ENCODE measurements at places on chromosomes 6 and 20.

GRCh38 chr20:62368392-62368975 is 1.4 kb upstream of the LAMA5 start:
- no peak for DNase-seq

GRCh38 chr6:139064981-139065665 is 36.6 kb downstream of the ABRACL start:
- DNase-seq = no peak

DNA sequence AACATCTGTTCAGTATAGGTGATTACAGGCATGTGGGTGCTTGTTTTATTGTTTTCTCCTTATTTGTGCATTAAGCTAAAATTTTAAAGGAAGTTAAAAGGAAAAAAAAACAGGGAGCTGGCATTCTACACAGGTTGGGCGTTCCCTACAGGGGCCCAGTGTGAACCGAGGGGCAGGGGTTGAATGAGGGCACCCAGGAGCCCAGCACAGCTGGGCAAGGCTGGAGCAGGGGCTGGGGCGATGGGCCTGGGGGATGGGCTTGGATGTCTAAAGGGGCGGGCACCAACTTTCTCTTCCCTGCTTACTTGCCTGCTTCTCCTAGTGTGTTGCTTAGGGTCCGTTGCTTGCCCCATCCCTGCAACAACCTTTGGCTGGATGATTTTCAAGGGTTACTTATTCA is 230.2 kb upstream of the RNF24 start:
- DNase-seq = no peak

DNA sequence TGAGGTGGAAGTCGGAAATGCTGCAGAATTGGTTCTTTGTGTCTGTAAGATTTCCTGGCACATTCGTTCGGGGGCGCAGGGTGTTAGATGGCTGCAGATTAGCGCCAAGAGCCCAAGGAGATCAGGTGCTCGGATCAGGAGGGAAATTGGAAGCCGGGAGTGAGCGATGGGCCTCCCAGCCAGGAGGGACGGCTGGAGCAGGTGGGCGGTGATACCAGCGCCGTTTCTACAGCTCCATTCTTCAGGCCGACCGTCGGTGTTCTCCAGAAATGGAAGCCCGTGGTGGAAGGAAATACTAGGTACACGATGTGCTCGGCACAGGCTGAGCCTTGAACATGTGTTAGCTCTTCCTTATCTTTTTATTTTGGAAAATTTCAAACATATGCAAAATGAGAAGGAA is 6.5 kb downstream of the SIRPA start:
- no peak for DNase-seq

GRCh38 chr6:10719296-10719963 is 3.4 kb upstream of the TMEM14C start:
- no peak for DNase-seq

DNA sequence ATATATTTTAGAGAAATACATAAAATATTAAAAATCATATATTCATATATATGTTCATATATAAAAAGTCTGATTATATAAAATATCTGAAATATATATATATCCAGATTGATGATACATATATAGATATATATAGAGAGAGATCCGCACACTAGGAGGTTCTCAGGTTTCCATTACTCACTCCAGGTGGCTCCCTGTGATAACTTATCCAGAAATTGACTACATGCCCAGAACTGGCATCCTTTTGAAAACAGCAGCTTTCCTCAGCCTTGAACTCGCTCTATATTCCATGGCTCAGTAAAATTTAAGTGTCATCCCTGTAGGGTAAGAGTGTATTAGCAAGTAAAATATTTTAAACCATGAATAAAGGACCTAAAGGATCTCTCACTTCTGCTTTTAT is 206.8 kb downstream of the TINAG start:
- no peak for DNase-seq

GRCh38 chr6:168428052-168428826 is 12.7 kb upstream of the SMOC2 start:
- DNase-seq = no peak

- DNase-seq = no peak
Observed at GRCh38 chr6:83962582-83962981, 71.0 kb upstream of the MRAP2 start.

- DNase-seq = no peak
Observed at GRCh38 chr20:21146215-21146614, 20.3 kb downstream of the KIZ start.

DNA sequence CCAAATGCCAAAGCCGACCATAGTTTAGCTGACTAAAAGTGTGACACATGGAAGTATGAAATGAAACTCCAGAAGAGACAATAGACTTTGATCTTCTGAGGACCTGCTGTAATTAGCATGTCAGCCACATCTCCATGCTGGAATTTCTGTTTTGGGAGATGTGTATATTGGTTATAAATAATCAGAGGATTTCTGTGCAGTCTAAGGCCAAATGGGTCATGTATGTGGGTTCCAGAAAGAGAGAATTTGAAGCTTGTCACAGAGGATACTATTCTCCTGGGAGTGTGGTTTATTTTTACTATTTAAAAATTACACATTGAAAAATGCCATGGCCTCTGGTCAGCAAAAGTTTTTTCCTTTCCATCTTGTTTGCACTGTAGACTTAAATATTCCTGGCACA is 405.5 kb upstream of the PLCB4 start:
- DNase-seq = no peak

DNA sequence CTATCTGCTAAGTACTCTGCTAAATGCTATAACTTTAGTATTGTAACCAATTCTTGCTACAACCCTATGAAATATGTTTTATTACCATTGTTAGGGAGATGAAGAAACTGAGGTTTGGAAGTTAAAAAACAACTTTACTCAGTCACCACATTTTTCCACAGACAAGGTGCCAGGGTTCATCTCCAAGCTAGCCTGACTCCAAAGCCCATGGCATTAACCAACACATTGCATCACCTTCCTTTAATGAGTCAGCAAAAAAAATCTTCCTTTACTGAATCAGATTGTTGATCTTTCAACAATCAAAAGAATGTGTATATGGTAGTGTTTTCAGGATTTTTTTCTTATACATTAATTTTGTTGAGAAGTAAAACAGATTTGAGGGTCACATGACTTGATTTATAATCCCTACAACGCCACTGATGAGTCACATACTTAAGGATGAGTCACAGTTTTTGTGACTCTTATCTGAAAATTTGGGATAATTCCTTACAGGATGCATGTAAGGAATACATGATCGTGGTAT is 41.5 kb downstream of the MAN1A1 start:
- DNase-seq = no peak

DNA sequence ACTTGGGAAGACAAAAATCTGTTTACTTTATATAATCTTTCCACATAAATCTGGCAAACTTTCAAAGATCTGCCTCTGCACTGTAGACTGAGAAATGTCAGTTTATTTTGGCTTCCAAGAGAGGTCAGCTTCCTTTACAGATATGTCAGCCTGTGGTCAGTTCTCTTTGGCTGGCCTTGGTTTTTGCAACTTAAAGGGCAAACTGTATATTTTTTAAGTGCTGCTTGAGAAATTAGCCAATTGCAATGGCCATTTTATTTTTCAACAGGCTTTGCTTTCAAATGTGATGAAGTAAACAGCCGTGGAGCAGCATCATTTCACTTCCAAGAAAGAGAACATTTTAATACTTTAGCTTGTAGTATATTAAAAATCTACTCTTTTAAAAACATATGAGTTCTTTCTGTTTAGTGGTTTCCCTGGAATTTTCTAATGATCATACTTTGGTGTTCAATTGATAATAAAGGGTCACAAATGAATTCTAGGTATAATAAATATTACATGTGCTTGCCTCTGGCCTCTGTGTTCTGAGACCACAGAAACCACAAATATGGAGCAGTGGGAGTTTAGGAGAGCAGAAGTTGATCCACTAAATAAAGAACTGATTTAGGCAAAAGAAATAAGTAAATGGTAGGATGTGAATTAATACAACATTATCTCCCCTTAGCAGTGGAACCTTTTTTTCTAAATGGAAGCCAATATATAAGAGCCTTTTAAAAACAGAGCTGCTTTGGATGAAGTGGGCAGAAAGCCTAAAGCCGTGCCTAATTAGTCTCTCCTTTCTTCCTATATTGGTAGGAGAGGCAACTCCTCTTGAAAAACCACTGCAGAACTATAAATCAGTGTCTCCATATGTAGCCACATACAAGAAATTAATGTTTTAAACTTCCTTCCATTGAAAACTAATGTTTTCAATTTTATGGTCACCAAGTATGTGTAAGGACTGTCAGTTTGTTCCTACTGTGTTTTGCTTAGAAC is 16.2 kb downstream of the ADGRB3 start:
- DNase-seq = no peak

DNA sequence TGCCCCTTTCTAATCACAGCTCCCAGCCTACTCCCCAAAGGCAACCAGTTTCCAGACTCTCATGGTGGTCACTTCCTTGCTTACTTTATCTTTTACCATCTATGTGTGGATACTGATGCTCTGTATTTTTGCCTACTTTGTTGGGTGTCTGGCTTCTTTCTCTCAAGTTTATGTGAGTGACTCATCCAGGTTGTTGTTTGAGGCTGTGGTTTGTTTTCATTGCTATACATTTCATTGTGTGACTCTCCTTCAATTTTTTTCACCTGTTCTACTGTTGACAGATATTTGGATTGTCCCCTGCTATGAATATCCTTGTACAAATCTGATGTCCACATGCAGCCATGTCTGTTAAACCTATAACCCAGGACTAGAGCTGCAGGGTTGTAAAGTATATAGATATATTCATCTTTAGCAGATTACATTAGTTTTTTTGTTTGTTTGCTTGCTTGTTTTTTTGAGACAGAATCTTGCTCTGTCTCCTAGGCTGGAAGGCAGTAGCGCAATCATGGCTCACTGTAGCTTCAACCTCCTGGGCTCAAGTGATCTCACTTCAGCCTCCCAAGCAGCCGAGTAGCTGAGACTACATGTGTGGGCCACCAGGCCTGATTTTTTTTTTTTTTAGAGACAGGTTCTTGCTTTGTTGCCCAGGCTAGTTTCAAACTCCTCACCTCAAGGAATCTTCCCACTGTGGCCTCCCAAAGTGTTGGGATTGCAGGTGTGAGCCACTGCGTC is 72.9 kb upstream of the EEF1E1 start:
- no peak for DNase-seq

GRCh38 chr6:14811775-14812428 is 434.0 kb upstream of the JARID2 start:
- no peak for DNase-seq

DNA sequence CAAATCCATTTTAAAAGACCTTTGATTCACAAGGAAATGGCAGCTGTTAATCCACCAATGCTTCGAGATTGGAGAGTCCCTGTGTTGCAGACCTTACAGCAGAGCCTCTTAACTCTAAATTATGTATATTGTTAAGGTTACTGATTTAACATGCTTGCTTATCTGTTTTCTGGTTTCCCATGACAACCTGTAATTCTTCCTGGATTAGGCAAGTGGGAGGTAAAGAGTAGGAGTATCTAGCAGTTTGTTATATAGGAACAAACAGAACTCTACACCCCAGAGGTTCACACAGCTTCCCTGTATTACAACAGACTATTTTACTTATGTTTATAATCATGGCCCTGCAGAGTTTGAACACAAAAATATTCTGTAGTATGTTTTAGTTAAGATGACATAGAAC is 39.5 kb downstream of the NKX2-4 start:
- DNase-seq = no peak

DNA sequence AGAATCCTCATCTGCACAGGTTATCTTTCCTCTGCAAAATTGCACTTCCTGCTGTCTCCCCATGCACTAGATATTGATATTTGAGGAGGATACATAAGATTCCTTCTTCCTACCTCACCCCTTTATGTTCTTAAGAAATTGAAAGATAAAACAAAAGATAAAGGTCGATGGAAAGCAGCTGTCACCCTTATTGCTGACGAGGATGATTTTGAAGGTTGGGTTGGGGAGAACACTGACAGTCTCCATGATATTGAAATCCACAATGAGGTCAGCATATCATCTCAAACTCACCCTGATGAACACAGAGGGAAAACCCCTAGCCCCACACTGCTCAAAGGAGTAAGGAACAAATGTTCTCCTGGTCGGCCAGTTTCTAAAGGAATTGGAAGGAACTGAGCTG is 110.6 kb upstream of the FUT9 start:
- DNase-seq = no peak

DNA sequence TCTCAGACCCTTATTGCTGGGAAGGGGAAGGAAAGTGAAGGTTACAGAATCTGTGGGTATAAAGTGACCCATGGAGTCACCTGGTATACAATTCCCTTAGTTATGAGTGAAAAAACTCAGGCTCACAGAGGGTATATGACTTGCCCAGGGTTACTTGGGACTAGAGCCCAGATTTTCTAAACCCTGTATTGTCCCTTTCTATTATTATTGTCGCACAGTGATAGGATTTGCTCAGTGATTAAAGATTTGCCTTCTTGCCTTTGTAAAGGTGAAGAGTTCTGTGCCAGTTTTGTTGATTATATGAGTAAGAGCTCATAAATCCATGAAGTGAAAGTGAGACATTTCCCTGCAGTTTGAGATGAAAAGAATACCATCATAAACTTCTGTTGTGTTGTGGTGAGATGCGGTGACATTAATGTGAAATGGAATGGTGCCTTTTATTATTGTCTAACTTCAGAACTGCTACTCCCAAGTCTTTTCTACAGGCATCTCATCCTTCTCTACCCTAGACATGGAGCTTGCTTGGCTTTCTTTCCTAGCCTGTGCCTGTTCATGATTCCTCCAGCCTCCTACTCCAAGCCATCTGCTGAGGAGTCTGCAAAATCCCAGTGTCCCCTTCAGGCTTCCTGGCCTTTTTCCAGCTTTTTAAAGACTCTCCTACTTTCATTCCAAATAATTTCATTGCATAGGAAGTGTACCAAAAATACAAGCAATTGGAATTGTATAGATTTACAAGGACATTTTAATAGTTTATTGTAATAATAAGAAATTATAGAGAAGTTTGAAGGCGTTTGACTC is 33.5 kb upstream of the ADIG start:
- DNase-seq = no peak

GRCh38 chr20:18279242-18279641 is 9.1 kb upstream of the ZNF133 start:
- no peak for DNase-seq

DNA sequence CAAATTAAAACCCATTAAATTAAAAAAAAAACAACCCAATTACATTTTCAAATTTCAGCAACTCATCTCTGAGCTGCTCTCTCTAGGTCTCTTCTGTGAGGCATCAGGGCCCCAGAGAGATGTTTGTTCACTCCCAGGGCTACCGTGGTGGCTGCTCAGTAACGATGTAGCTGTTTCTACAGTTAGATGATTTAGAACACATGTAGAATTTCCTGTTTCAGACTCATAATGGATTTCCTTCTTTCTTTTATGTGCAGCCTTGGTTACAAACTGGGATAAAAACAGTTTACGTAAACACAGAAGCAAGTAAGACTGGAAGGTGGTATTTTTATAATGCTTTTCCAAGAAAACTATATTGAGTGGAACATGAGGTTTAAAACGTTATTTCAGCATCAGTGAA is 116.1 kb upstream of the CCN2 start:
- DNase-seq = no peak

DNA sequence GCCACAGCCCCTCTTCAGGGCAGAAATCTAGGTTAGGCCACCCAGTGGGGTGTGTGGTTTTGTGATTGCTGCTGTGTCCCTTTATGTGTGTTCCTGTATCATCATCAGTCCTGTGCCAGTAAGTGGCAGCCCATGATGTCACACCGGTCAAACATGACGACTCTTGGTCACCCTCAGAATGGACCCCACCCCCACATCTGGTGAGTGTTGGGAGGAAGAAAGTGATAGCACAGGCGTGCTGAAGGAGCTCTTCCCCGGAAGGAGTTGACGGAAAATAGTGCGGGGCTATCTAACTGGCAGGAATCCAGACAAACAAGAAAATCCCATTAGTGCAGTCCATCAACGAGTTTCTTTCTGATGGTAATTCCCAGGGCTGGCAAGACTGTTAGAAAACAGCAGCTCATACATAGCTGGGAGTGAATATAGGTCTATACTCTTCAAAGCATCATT is 33.4 kb upstream of the IL17A start:
- DNase-seq = no peak
